ENCODE measurements at places on chromosomes 7 and 10.

DNA sequence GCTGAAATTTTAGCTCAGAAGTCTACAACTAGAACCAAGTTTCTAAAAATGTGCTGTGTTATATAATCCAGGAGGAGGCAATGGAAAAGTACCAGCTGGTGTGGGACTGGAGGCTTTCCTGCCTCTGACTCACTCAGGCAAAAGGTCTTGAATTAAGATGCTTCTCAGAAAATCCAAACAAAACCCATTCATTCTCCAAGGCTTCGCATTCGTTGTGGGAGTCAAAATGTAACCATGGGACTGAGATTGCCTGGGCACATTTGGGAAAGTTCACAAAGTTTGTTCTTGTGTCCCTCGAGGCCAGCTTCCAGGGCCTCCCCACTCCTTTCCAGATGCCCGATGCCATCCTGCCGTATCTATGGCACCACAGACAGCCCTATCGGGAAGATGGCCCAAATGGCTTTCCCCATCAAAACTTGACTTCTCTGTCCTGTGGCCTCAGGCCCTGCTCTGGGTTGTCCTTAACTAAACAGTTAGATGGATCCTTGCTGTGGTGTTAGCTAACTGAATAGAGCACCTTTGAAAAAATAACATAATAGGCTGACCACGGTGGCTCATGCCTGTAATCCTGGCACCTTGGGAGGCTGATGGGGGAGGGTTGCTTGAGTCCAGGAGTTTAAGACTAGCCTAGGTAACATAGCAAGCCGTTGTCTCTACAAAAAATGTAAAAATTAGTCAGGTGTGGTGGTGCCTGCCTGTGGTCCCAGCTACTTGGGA is 180.5 kb downstream of the PFKFB3 start:
- no peak for DNase-seq

DNA sequence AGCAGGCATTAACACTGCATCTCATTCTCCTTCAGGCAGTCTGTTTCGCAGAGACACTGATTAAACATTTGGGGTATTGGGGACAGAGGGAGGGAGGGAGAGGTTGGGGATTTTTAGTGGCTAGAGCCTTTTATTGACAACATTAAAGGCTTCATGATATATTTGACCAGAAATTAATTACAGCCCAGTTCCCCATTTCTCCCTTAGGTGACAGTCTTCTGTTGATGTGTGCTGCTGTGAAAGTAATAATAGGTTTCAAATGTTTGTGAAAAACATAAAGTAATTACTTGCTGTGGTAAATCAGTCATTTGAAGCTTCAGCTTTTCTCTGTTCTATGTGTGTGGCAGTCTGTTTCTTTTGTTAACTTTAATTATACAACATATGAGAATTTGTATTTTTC is 105.3 kb upstream of the LRGUK start:
- DNase-seq = no peak

GRCh38 chr7:94907811-94908322 is 473 bp downstream of the PPP1R9A start:
- peak; percentile 49 for DNase-seq

DNA sequence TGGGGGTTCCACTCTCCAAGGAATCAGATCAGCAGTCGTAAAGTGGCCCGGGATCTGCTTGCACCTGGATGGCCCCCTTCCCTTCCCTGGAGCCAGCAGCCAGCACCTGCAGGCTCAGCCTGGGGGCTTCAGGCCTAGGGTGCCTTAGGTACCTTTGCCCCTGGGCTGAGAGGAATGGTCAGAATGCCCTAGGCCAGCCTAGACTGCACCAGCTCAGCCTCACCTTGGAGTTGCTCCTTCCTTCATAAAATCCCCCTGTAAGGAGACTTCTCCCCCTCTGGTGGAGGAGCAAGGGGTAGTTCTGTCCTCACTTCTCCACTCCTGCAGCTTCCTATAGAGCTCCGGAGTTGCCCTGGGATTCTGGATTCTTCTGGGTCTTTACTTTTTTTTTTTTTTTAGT is 32.4 kb upstream of the LBX1 start:
- no peak for DNase-seq

GRCh38 chr10:66301078-66301477 is 624.8 kb upstream of the LRRTM3 start:
- no peak for DNase-seq

- DNase-seq = no peak
These were observed 9.9 kb upstream of the MYO1G start for GRCh38 chr7:44988701-44989100.

GRCh38 chr10:92490387-92490786 is 83.5 kb downstream of the IDE start:
- DNase-seq = no peak

DNA sequence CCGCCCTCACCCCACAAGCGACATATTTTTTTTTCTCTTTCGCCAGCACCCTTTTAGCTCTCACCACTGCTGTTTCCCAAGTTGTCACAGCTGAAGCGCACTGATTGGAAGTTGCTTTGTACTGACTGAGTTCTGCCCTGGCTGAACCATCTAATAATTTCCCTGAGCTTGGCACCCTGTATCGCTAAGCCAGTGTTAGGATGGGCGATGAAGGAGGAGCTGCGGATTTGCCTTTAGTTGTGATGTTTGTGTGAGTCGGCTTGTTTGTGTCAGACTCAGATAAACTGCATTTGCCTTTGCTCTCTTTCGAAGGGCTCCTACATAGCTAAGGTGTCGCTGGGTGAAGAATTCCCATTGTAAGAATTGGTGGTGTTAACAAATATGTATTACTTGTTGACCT is 1.3 kb upstream of the ATXN7L1 start:
- DNase-seq = no peak

DNA sequence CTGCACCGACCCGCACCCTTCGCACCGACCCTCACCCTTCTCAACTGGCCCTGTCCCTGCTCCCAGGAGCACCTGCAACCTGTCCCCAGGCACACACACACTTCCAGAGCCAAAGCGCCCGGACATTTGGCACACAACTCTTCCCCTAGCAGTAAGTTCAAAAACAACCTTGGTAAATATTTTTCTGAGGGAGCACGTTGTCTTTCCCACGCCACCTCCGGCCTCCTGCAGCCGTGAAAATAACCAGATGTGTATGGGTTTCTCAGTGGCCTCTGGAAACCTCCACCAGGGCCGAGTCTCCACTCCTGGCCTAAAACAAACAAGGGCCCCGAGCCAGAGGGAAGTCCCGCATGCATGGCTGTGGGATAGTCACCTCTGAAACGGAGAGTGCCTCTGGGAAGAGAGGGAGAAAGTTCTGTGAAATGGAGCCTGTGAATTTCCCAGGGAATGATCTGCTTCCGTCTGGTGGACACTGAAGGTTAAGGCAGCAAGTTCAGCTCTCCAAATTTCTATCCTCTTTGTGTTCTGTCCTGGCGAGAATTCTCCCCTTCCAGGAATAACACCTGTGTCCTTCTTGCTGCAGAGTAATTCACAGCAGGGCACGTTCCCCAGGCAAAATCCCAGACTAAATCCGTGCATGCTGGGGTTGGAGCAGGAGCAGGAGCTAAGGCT is 15.8 kb downstream of the PODXL start:
- no peak for DNase-seq

- no peak for DNase-seq
These were observed 6.1 kb downstream of the ZNF777 start for GRCh38 chr7:149454750-149455149.

- DNase-seq = no peak
These were observed 21.7 kb downstream of the IMPDH1 start for GRCh38 chr7:128388145-128388485.

DNA sequence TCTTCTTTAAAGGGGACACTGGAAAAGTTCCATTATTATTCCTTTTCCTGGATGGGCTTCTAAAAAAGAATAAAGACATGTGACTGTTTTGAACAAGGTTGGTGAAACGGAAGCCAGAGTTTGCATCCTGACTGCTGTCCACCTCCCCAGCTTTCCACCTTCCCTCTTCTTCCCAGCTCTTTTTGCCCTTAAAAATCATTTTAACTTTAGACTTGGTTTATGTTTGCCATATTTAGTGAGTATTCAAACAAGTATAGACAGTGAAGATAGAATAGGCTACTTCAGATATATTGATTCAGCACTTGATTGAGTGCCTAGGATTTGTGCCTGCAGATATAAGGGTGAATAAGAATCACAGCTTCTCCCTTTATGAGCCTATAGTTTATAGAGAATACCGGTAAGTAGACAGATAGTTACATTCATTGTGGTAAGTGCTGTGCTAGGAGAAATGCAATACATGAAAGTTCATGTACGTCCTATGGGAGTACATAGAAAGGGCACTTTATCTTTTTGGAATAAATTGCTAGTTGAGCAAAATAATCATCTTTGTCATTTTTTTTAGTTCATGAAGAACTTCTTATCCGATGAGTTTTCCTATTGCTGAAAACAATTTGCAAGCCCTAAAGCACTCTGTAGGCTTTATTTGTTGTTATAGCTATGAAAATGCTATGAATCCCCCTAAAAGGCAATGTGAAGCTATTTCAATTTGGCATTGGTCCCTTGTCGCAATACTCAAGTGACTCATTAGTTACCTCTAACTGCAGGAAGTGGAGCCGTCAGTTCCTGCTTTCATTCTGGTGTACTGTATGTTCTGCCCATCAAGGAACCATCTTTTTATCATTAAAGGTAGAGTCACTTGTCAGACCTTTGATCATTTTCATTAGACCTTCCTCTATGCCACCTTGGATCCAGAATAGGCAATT is 57.2 kb upstream of the STRIP2 start:
- DNase-seq = no peak

DNA sequence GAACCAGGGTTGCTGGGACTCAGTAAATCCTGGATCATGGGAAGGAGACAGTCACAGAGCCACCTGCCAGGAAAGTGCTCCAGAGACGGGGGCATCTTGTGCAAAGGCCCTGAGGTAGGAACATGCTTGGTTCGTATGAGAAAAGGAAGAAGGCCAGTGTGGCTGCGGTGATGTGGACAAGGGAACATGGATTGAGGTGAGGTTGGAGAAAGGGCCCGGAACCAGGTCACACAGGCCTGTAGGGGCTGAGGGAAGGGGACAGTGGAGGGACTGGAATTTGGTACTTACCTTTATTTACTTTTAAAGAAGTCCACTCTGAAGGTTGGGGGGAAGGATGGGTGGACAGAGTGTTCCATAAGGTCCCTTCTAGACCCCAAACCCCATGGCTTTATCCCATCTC is 32.9 kb upstream of the CXCL12 start:
- DNase-seq = no peak

- no peak for DNase-seq
These were observed 48.5 kb upstream of the TMEM106B start for GRCh38 chr7:12162415-12163113.

- DNase-seq = peak; percentile 91
These were observed 106.1 kb upstream of the SP8 start for GRCh38 chr7:20892776-20893175.

- peak; percentile 92 for DNase-seq
These were observed 80.8 kb downstream of the VWDE start for GRCh38 chr7:12322903-12323300.

DNA sequence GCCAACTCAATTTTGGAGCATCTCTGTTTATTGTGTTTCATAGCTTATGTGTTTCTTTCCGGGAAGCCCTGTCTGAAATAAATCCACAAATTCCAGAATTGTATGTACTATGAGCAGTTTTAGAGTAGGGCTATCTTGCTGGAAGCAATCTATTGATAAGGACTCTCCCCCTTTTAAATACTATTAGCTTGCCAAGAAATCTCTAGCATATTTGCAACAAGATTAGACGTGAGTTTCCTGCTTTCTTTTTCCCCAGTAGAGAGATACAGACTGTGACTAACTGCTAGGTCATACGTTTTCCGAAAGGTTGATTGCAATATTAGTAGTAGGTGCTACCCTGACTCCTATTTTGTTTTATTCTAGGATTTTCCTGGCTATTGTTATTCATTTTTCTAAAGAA is 277.0 kb downstream of the MALRD1 start:
- DNase-seq = no peak

DNA sequence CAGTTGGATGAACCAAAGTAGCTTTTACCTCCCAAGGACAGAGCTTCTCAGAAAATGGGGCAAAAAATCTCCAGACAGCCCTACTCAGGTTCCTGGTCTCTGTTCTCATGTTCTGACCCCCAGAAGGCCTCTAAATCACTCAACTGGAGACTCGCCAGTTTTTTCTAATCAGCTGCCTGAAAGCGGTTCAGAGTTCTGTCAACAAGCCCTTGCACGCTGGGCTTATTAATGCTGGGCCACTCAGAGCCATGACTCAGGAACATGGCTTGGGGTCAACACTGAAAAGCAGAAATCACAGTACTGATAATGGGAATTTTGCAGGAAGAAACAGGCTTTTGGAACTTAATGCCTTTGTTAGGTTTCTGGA is 15.3 kb downstream of the ECHDC3 start:
- peak; percentile 87 for DNase-seq

DNA sequence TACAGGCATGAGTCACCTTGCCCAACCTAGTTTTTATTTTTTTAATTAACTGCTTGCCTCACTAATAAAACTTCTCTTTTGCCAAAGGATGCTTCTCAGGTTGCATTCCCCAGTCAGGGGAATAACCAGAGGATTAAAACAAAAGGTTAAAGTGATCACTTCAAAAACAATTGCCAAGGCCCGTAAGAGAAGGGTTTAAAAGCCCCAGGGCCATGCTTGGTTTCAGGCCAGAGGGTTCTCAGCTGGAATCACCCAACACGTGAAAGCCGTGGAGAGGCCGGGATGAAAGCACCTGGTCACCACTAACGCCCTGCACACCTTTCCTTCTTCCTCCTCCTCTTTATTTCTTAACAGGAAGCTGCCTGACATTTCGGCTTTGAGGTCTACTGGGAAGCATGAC is 587.5 kb downstream of the PTPRN2 start:
- DNase-seq = peak; percentile 39

DNA sequence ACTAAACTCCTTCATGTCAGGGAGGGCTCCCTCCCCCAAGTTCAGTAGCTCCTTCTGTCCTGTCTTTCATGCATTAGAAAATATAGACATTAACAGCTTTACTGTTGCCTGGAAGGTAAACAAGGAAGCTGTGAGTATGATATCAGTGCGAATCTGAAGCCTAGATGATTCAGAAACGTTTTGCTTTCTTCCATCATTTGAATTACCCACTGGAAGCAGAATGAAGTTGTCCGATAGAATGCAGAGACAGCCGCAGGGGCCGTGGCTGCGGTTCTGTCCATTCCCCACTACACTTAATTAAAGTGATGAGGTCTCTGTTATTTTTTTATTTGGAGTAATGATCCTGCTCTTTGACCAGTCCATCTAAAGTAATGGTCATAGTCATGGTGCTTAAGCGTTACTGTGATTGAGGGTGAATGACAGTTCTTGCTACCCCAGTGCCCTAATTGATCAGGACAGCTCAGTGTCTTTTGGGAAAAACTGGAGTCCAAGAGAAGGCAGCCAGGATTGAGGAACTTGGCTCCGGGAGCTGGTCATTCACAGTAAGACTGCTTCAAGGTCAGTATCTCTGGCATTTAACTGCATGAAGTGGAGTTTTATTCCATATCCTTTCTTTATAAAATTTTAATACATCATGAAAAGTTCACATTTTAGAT is 69.9 kb downstream of the PTPRE start:
- no peak for DNase-seq

- no peak for DNase-seq
These were observed 135.7 kb upstream of the GDF10 start for GRCh38 chr10:47164126-47164799.

DNA sequence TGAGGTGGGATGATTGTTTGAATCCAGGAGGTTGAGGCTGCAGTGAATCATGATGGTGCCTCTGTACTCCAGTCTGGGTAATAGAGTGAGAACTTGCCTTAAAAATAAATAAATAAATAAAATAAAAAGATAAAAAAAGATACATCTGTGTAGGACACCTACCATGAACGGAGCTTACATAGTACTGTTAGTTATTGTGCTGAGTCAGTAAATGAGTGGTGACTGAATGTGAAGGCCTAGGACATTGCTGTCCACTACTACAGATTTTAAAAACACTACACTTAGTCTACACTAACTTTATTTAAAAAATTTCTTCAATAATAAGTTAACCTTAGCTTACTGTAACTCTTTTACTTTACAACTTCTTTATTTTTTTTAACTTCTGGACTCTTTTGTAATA is 106.7 kb upstream of the ETV1 start:
- DNase-seq = no peak

Data from NCI-H1105 treated with DMSO at 0.1 percent for 48 hours (cell line).